Neural crest cell (in vitro differentiated cells): ENCODE measurements at places on chromosomes 2 and 18.

DNA sequence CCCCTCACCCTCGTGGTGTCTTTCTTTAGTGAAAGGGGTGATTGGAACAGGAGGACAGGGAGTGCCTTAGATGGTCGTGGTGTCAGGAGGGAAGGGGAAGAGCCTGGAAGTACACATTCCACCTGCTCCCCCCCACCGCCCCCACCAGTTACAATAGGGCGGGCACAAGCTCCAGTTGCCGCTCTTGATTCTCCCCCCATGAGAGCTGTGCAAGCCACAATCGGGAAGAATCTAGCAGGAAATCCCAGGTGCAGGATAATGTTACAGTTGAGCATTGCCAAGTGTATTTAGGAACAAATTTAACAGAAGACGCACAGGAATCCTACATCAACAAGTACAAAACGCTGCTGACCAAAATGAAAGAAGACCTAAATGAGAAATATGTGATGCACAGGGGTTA, 73.6 kb downstream of the ASAP2 start:
- no peak for DNase-seq

GRCh38 chr18:6161549-6161948, 253.2 kb downstream of the L3MBTL4 start:
- no peak for DNase-seq

- no peak for DNase-seq
These were observed 402.0 kb upstream of the MMADHC start for GRCh38 chr2:149989447-149990063.

DNA sequence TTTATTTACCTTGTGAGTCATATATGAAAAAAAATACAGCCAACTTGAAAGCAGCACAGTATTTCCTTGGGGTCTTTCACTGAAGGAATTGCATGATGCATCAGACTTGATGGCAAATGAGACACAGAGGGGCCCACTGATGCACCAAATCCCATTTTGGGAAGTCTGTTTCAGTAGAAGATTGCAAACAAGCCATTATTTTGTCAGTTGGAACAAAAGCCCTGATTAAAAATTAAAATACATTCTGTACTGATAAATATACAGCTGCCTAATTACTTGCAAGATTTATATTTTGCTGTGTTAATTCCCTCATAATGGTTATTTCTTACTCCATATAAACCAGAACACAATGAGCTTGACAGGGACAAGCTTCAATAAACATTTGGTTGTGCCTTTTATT, 370.4 kb downstream of the SUCLG1 start:
- DNase-seq, result no peak

DNA sequence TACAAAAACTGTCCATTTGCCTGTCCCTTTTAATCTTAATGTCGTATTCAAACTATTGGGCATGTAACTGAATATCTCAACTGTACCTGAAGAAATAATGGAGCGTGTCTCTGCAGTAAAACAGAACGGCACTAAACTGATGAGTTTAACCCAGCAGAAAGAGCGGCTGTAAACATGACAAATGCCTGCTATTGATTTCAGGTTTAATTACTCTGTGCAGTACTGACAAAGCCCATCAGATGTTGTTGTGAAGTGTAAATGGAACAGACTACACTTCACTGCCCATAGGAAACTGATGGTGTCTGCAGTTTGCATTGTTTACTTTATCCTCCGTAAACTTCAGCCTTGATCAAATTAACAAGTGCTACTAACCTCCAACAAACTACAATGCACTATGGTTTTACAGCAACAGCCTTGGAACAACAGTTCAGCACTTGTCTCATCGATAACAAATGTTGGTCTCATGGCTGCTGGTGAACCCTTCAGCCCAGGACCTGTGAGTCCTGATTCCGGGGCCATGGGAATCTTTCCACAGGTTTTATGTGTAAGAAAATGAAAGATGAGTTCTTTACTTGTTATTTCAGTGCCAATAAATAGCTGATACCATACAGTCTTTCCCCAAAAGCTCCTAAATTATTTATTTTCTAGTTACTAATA, 316.5 kb downstream of the CCDC178 start:
- no peak for DNase-seq

DNA sequence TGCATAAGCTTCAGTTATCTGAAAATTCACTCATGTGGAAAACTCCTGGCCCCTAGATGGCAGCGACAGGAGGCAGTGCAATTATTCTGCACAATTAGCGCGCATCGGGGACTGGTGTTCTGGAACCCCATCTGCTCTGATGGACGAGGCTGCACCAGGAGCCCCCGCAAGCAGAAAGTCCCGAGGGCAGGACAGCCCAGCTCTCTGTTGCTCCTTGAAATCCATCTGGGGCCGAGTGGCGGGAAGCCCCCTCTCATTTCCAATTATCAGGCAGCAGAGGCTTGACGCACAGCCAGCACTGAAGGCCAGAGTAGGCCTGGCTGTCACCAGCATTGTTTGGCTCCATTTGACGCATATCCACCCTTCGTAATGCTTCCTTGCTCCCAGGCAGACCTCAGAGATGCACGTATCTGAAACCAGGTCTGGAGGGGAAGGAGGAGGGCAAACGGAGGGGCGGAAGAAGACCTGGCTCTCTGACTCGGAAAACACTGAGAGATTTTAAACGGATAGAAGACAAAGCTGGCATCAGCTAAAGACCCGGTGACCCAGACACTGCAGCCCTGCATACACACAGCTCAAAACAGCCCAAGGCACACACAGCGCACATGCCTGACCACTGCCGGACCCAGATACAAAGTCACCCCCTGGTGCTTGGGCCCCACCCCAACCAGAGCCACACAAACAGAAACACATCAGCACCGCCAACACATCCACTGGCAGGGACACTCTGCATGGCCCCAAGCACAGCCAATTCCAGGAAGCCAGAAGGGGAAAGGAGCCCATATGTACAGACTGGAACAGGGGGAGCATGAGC, 69.8 kb downstream of the TNS1 start:
- DNase-seq, result no peak
